ENCODE measurements at places on chromosomes 12 and 14.
A peak's percentile ranks its signal among the peaks of the same experiment; 100 is the strongest.

DNA sequence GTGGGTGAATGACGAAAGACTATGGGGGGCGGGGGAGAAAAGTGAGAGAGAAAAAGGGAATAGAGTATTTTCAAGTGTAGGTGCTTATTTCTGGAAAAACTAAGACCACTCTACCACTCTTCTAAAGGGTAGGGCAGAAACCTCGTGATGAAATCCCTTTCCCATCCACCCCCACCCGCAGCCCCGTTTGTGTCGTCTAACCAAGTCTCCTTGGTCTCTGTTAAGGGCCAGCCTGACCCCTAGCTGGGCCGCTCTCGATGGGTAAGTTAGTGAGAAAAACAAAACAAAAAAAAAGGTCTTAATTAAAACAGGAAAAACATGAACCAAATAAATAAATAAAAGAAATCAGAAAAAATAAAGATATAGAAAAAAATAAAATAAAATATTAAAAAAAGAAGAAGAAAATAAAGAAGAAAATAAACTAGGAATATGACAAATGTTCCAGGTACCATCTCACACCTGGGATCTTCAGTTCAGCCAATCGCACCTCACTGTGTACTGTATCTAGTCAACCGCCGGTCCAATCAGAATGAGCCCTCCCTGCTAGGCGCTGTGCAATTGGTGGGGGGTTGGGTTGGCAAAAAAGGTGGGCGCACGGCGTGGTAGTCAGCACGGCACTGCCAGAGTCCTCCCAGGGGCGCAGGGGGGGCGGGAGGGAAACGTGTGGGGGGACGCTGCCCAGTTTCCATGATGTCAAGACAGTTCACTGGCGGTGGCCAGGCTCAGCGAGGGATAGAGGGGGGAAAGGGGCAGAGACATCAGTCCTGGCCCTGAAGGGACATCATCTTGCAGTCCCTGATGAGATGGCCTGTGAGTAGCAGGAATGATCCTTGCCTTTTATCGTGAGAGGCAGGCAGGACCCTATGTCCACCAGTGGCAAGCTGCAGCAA, 9.8 kb upstream of the CDH24 start:
- no peak for DNase-seq

DNA sequence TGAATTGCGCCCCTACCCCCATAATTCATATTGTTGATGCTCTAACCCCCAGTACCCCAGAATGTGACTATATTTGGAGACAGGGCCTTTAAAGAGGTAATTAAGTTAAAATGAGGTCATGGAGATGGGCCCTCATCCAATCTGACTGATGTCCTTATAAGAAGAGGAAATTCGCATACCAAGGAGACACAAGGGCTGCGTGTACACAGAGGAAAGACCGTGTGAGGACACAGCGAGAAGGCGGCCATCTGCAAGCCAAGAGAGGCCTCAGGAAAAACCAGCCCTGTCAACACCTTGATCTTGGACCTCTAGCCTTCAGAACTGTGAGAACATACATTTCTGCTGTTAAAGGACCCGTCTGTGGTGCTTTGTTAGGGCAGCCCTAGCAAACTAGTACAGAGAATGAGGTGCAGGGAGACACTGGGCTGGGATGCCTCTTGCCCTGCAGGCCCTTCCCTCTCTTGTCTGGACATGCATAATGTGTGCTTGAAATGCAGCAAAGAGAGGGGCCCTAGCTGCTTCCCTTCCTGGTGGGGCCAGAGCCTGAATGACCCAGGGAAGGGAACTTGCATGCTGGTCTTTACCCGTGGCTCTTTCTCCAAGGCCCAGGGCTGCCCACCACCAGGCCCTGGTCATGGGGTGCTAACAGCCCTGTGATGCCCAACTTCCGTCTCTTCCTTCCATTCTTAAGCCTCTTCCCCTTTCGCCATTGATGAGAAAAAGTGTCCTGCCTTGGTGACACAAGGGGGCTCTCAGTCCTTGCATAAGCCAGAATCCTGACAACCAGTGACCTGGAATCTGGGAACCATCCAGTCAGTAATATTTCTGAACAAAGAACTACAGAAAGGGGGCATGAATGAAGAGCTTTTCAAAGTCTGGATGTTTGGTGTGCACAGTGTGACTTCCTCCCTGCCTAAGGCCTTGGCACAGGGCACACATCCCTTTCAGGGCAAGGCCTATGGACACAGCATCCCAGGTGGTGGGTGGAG, 50.0 kb upstream of the GPATCH2L start:
- DNase-seq, result no peak

GRCh38 chr12:130650131-130650530, 66.0 kb downstream of the RIMBP2 start:
- no peak for DNase-seq

DNA sequence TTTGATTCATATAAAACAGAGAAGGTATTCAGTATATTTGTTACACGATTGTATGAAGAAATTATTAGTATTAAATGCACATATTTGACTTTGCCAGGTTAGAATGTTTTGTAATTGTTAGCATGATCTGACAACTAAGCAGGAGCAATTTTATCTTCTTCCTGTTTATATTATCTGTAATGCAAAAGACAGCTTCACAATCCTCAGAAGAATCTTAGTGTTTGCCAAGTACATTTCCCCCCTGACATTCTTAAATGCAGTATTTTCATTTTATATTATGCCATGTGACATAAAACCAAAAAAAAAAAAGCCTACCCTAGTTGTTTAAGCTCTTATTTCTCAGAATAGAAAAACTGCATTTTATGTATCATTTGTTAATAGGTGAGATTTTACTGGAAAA, 469.4 kb downstream of the FOXG1 start:
- no peak for DNase-seq

- no peak for DNase-seq
These were observed 6.8 kb downstream of the SIX6 start for GRCh38 chr14:60515511-60516289.

- DNase-seq, result no peak
These were observed 36.7 kb downstream of the PRICKLE1 start for GRCh38 chr12:42552822-42553221.

- DNase-seq, result no peak
These were observed 123.7 kb upstream of the DHRS4 start for GRCh38 chr14:23829736-23830471.

DNA sequence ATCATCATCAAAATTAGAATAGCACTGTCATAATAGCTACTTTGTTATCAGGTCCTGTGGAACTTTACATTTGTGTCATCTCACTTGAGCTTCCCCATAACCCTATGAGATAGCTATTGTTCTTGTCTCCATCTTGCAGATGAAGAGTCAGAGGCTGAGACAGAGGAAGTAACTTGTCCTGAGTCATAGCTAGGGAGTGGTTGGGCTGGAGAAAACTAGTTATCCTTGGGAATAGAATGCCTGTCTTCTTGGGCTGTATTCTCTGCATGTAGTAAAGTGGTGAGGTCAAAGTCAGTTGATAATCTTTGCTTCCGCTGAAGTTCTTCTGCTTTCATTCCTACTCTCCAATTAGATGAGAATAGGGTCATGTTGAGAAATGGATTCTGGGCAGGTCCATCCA, 117.0 kb downstream of the SMOC1 start:
- no peak for DNase-seq

GRCh38 chr14:96164861-96165490, 39.7 kb upstream of the BDKRB2 start:
- no peak for DNase-seq

DNA sequence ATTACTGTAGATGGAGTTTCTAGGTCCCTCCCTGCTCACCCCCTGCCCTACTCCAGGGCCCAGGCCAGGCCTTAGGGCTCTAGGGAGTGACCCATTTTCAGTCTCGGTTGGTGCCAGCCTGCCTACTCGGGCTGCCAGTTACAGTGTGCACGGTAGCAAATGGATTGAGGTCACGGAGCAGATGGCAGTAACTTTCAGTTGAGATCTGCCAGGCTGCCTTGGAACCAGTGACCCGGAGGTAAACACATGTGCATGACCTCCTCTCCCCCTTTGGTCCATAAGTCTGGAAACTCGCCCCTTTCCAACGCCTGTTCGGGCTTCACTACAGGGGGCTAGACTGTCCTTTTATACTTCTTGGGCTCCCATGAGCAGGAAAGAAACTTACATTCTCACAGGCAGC, 139.7 kb upstream of the TBX3 start:
- no peak for DNase-seq

DNA sequence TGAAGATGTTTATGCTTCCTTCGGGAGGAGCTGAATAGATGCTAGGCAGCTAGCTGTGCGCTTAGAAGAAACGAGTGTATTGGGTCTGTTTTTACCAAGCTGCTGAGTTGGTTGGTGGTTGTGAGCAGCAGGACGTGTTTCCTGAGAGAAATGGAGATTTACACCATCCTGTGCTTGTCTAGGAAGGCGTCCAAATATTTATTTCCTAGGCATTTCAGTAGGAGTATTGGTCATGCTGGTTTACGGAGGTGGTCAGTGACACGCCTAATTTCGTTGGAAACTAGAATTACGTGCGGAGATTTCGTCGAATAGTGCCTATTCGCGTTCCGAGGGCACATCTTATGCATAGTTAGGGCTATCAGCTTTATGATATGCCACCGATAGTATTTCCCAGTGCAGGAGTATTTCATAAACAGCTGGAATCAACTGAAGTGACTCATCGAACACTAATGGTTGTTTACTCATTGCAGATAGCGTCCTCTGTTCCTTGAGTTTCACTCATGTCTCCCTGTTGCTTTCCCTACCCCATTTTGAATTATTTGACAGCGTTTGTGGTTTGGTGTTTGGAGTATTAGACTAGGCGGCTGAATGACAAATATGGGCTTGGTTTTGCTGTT, 780 bp downstream of the TBC1D15 start:
- DNase-seq, result no peak

- DNase-seq, result peak; percentile 12
These were observed 281.7 kb upstream of the AMIGO2 start for GRCh38 chr12:47361389-47362021.

GRCh38 chr14:72731252-72732020, 162.5 kb downstream of the DPF3 start:
- no peak for DNase-seq

- no peak for DNase-seq
These were observed 12.9 kb downstream of the TMEM117 start for GRCh38 chr12:43848786-43849185.

DNA sequence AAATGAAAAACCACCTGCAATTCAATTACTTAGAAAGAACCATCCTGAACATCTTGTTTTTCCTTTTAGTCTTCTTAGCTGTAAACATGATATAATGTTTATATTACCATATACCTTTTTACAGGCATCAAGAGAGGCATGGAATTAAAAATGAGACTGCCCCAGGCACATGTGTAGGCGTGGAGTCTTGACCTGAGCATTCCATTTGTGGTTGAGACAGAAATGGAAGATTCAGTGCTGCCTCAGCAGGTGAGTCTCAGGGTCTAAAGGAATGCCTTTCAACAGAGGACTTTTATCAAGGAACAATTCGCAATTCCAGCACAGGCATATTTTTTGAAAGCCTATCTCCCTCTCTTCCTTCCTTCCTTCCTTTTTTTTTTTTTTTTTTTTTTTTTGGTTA, 8.0 kb upstream of the NANOGNB start:
- no peak for DNase-seq

GRCh38 chr12:89051065-89051677, 301.1 kb downstream of the DUSP6 start:
- DNase-seq, result no peak

DNA sequence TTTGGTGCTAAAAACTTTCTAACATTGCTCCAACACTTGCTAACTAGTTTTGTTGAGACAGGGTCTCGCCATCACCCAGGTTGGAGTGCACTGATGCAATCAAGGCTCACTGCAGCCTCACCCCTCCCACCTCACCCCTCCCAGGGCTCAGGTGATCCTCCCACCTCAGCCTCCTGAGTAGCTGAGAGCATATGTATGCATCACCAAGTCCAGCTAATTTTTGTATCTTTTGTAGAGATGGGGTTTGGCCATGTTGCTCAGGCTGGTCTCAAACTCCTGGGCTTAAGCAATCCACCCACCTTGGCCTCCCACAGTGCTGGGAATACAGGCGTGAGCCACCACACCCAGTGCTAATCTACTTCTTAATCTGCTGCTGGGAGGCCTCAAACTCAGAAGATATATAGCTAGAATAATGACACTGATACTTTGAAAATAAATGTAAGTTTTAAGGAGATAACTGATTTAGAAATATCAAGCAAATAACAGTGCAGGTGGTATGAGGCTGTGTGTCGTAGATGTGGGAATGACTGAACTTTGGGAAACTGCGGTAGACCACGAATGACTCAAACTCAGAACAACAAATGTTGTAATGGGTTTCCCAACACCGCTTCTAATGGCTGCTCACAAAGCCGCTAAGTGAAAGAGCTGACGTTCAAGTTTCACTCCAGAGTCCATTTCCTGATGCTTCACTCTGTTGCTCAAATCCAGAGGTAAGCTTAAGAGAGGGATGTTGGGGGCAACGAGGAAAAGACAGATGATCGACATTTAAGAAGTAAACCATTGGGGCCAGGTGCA, 10.0 kb downstream of the TMCC3 start:
- no peak for DNase-seq

Data from activated CD4-positive, CD25-positive, alpha-beta regulatory T cell treated with anti-CD3 and anti-CD28 coated beads, Interleukin-2, amount 50 U/mL, for 16 hours (primary cell).